Type B pancreatic cell (in vitro differentiated cells): ENCODE measurements at places on chromosomes 12 and 14. TPM values are rescaled to one million over a fixed set of nuclear protein-coding genes. Genes with fewer than 3 reads are reported as not detected.

The PIWIL1 gene
- total RNA-seq: not detected in 2 replicates

The OTUB2 gene
- total RNA-seq: 2.6 and 3.0 TPM in 2 replicates

DNA sequence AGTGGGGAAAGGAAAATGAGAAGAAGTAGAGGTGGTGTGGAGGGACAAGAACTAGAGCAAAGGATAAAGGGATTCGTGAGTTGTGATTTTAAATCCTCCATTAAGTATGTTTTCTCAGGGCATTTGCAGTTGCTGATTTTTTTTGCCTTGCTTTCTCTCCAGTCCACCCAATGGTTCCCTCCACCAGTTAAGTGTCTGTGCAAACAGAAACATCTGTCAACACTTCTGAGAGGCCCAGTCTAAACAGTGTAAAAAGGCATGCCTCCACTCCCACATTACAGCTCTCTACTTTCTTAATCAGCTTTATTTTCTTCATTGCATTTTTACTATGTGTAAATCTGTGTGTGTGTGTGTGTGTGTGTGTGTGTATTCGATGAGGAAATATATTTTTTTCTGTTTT is 141.2 kb downstream of the PPFIA2 start:
- no peaks in the 10 kb centered on the region for H3K36me3 ChIP-seq
- no peak overlapping the region for H3K4me3 ChIP-seq
- no peak overlapping the region for H3K27ac ChIP-seq
- no peak for DNase-seq

The TBX3 gene
- 102 and 130 TPM in 2 replicates for total RNA-seq
